ENCODE measurements at places on chromosomes 5 and 9.

- DNase-seq, result no peak
These were observed 121.9 kb upstream of the NEK6 start for GRCh38 chr9:124135813-124136365.

DNA sequence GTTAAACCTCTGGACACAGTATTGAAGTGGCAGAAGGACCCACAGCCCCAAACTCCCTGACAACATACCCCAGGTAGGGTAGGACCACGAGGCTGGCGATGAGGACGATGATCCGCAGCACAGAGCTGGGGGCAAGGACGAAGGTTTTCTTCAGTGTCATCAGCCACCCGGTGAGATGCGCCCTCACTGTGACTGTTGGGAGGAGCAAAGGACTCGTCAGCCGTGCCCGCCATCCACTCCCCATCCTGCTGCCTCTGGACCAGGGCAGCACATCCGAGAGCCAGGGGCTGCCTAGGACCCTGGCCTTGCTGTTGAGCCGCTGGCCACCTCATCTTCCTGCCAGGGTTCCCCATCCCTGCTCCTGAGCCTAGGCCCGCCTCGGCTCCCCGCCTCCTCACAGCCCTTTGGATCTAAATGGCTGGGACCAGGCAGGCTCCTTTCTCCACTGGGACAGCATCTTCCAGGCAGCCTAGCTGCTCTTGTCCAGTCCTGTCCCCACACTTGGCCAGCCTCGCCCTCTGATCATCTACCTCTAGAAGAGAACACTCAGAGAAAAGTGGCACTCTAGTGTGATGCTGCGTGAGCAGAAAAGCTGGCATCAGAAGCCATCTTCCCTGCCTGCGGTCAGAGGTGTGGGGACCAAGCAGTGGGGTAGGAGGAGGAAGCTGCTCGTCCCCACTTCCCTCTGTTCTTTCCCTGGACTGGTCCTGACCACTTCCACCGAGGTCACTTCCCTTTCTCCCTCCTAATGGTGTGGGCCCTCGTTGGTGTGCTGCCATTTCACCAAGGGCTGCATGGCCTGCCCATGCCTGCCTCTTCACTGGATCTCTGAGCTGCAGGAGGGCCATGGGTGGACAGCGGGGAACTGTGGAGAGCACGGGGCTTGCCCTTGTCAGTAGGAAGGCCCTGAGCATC is 49.2 kb downstream of the OTULIN start:
- DNase-seq, result no peak

DNA sequence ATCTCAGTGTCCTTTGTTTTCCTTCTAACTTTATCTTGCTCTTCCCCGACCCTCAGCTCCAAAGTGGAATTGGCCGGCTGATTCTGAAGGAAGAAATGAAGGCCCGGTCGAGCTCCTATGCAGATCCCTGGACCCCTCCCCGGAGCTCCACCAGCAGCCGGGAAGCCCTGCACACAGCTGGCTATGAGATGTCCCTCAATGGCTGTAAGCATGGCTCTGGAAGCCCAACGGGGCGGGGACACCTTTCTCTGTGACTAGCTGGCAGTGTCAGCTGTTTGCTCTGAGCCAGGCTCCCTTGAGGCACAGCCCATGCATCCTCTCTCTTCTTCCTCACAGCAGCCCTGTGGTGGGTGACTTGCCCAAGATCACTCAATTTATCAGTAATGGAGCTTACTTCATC is 23.9 kb upstream of the AFAP1L1 start:
- no peak for DNase-seq

DNA sequence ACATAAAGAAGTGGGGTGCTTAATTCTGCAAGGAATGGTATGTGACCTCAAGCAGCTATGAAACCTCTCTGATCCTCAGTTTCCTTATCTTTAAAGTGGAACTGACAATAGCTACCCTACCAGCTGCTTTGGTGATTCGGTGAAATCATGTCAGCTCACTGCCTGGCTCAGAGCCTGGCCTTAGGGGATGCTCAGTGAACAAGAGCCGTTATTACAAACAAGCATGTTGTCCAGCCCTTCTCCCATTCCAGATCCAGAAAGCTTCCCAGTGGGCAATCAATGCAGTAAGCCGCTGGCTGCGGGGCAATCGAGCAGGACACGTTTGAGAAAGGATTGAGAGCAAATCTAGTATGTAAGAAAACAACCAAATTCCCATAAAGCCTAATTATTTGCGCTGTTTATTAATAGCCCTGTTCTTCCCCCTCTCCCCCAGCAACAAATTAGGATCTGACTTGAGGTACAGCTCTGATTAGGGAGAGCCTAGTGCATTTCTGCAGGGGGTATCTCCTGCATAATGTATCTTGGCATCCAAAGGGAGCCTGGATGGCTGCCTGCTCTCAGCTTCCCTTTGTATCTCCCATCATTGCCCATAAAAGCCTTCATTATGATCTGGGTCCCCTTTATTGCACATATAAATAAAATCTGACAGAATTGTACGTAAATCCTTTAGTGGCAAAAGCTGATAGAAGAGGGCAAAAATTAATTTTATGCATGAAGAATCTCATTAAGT is 371.4 kb downstream of the TMEM232 start:
- DNase-seq, result no peak

- no peak for DNase-seq
These were observed 196.6 kb downstream of the PLK2 start for GRCh38 chr5:58263296-58263695.

GRCh38 chr9:73911804-73912203 is 585.3 kb upstream of the RORB start:
- DNase-seq, result no peak

GRCh38 chr5:112684737-112685136 is 52.9 kb upstream of the APC start:
- DNase-seq, result no peak

DNA sequence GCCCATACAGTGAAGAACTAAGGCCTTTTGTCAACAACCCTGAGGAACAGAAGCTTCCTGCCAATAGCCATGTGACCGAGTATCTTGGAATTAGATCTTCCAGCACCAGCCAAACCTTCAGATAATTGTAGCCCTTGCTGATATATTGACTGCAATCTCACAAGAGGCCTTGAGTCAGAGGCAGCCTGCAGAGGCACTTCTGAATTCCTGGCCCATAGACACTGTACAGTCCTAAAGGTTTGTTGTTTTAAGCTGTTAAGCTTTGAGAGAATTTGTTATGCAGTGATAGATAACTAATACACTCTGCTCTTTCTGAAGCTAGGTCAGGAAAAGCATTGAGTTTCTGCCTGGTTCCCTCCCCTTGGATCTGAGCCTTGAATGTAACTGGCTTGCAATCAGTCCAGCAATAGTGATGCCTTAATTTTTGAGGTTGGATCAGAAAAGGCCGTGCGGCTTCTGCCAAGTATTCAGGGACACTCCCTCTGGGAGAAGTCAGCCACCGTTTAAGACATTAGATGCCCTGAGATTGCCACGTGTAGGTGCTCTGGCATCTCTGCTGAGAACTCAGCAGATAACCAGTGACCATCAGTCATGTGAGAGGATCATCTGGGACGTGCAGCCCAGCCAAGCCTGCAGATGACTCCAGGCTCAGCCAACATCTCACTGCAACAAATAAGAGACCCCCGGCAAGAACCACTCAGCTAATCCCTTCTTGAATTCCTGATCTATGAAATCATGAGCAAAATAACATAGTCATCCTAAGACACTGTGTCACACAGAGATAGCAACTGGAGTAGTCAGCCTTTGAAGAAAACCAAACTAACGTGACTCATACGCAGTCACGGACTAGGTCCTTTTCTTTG is 126.8 kb upstream of the STC2 start:
- no peak for DNase-seq

All from CD4-positive, alpha-beta T cell treated with Interleukin-12 subunit alpha and Interleukin-12 subunit beta, for 1 hour (primary cell).